Stimulated activated CD8-positive, alpha-beta memory T cell treated with anti-CD3 and anti-CD28 coated beads, Interleukin-15, amount 100 ng/mL, for 48 hours (primary cell): ENCODE measurements at places on chromosomes 1 and 21.

DNA sequence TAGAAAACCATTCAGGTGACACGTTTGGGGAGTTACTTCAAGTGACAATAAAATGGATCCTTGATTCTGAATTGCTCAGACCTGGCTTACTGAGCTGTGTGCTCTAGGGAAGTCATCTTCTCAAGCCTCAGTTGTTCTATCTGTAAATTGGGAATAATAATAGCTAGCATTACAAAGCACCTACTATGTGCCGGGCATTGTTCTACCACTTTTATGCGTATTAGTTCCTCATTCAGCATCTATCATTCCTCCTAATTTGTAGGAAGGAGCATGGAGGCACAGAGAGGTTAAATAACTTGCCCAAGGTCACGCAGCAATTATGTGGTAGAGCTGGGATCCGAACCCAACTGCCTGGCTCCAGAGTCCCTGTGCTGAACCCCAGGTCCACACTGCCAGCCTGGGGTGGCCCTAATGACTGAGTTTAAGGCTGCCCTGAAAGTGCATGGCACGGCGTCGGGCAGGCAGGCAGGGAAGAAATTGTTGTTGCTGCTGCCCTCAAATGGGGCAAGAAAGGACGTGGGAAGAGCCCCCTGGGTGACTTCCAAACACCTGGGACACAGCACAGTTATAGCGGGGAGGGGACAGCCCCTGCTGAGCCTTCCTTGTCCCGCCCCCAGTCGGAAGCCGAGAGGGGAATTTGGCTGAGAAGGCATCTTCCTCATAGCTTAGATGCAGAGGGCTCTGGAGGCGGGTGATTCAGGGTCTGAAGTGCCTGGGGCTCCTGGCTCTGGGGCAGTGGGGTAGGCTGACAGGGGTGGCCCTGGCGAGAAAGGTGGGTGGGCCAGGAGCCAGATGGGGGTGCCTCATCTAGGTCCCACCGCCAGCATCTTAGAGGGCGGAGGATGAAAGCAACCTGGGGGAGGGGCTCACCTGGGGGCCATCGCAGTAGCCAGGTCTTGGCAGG, 86.5 kb upstream of the IFFO2 start:
- DNase-seq: peak; percentile 6

- no peak for DNase-seq
Observed at GRCh38 chr1:232538224-232538942, 91.5 kb downstream of the SIPA1L2 start.

GRCh38 chr1:158289811-158290210, at the start of gene CD1C:
CD1C (plus strand) TSS chr1:158289923; CDS start chr1:158290065, 142 bp downstream.
- no peak for DNase-seq

DNA sequence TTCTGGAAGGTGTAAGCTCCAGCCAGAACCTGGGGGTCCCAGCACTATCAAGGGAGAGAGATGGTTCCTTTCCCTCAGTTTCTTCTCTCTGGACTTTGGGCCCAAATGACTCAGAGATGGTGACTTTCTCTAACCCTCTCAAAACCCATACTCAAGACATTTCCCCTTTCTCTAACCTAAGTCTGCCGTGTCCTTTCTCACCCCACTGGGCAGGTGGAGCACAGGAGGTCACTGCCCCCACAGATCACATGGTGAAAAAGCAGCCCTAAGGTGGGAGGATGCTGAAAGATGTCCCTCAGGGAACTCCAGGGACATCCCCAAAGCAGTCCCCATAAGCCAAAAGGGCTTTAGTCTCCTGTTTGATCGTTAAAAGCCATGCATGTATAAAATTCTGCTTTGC, 173.7 kb downstream of the HIVEP3 start:
- no peak for DNase-seq

GRCh38 chr1:228770779-228771223, 35.5 kb downstream of the RHOU start:
- no peak for DNase-seq

DNA sequence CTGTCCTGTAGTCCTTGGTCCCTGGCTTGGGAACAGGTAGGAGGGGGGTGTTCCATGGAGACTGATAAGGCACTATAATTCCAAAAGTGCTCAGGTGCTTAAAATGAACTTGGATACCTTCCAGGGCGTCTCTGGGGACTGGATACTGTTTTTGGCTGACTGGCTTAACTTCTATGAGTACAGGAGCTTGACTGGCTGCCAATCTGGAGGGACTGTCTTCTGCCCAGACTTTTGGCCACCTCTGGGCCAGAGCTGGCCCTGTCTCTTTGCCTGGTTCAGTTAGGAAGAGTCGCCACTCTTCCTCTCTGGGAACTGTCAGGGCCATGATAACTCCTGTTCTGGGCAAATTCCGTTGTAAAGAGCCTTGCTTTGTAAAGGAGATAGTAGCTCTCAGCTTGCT, 407.0 kb downstream of the TGFB2 start:
- DNase-seq: no peak

- no peak for DNase-seq
Observed at GRCh38 chr1:30755746-30756145, 1.8 kb downstream of the LAPTM5 start.

DNA sequence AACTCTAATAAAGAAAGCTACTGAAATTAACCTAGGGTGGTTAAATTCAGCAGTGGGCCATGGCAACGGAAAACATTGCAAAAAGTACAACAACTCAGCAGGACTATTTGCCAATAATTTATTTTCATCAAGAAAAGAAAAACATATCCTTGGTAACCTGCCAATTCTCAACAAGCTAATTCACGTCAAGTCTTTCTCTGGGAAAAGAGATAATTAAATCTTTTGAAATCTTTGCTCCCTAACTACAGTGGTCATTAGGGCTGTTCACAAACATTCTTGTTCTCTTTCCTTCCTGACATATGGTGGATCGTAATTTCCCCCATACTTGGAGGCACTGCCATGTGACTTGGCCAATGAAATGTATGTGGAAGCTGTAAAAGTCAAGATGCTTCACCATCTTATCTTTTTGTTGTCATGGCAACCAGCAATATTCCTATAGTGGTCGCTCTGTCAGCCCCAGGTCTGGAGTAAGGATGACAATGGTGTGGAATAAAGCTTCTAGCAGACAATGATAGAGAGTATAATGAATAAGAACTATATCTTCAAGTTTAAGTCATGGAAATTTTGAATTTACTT, 29.6 kb upstream of the ZNF326 start:
- DNase-seq: no peak

- DNase-seq: no peak
Observed at GRCh38 chr1:31432592-31433395, 19.8 kb downstream of the SERINC2 start.

- no peak for DNase-seq
Observed at GRCh38 chr1:103779932-103780331, 30.2 kb downstream of the AMY1C start.
